ENCODE measurements at places on chromosomes 5 and 9. TPM values are rescaled to one million over a fixed set of nuclear protein-coding genes. Genes with fewer than 3 reads are reported as not detected.

GRCh38 chr5:96687812-96688453 lies 25.8 kb downstream of the CAST start:
- peaks cover 43% of the 10 kb centered on the region for H3K36me3 ChIP-seq
- no peak for DNase-seq
- H3K27me3 ChIP-seq: no peaks in the 10 kb centered on the region

DNA sequence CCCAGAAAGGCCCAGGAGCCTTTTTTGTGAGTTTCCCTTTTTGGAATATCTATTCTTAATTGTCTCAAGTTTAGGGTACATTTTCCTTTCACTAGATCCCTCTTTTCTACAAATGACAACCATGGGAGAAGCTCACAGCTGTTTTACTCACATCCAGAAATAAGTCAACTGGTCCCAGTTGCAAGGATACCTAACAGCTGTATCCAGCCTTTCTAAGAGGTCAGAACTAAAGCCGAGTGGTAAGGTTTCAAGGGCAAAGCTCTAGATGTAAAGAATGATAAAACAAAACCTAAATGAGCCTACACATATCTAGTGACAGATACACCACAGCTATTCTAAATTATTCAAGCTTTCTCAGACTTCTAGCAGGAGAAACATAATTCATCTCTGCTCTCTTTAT lies 4.4 kb downstream of the FGF10 start:
- peaks cover 28% of the 10 kb centered on the region for H3K27me3 ChIP-seq
- H3K27ac ChIP-seq: no peak overlapping the region
- no peaks in the 10 kb centered on the region for H3K36me3 ChIP-seq
- no peak for DNase-seq
- H3K4me3 ChIP-seq: no peak overlapping the region

DNA sequence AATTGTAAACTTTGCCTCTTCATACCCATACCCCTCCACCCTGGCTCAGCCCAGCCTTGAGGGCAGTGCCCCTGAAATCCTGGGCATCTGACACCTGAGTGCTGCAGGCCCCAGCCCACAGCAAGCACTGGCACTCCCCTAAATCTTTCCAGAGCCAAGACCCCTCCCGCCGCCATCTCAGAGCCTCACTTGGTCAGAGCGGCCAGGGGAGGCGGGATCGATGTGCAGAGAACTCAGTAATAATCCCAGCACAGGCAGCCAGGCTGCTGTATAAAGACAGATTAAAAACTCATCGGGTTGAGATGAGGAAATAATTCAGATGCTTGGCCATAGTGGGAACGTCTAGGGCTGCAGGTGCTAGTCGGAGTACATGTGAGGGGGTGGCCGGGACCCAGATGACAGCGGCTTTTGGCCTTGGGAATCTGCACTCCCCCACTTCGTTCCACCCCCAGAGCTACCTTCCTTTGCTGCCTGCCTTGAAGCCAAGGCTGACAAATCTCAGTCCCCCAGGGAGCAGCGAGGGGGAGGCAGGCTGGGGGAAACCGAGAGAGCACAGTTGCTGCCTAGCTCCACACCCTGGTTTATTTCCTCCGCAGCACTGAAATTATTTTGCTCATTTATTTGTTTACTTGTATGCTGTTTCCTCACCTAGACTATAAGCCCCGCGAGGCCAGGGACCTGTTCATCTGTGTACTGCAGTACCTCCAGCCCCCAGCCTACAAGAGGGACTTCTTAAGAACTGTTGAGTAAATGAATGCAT lies 19.5 kb upstream of the ARAP3 start:
- H3K27ac ChIP-seq: no peak overlapping the region
- H3K4me1 ChIP-seq: peaks cover 12% of the 10 kb centered on the region
- DNase-seq: no peak
- H3K27me3 ChIP-seq: peaks cover 74% of the 10 kb centered on the region
- H3K4me3 ChIP-seq: no peak overlapping the region
- no peaks in the 10 kb centered on the region for H3K36me3 ChIP-seq

- no peaks in the 10 kb centered on the region for H3K4me1 ChIP-seq
- DNase-seq: no peak
- H3K27ac ChIP-seq: no peak overlapping the region
- no peaks in the 10 kb centered on the region for H3K36me3 ChIP-seq
Observed at GRCh38 chr5:180007582-180007981, 64.0 kb downstream of the RNF130 start.

DNA sequence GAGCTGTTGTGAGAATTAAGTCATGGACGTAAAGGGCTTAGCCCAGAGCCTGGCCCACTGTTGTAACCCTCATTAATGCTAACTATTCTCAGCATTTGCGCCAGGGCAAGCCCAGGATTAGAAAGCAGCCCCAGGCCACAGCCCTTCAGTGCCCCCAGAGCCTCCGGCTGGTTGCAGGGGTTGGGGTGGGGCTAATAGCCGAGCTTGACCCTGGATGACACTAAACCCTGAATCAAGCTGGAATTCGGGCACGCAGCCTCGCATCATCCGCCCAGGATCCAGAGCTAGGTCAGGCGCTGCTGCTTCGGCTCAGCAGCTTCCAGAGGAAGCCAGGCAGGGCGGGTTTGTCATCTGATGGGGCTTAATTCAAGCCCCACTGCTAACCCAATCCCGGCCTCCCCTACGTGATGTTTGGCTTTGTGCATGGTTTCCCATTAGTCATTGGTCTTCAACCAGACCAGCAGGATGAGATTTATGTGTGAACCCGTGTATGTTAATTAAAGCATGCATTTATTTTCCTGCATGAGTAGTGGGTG lies 1.2 kb upstream of the MEGF9 start:
- H3K36me3 ChIP-seq: peaks cover 5% of the 10 kb centered on the region
- no peak overlapping the region for H3K27ac ChIP-seq
- no peak overlapping the region for H3K4me3 ChIP-seq
- DNase-seq: no peak

DNA sequence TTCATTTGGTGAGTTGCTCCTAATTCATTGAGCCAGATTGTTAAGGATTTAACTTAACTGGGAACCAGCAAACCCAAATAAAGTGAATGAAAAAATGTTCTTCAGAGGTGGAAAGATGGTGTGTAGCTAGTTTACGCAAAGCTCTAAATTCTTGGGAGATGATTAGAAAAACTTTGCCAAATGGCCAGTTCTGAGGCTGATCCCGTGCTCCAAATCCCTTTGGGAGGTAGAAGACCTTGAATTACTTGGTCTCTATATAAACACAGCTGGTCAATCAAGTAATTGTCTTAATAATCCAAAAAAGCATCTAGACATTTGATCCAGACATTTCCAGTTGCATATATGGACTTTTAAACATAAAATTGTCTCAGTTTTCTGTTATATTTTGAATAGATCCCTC lies 11.4 kb downstream of the ACTL7B start:
- no peaks in the 10 kb centered on the region for H3K36me3 ChIP-seq
- no peak overlapping the region for H3K4me3 ChIP-seq
- no peak overlapping the region for H3K27ac ChIP-seq
- no peaks in the 10 kb centered on the region for H3K27me3 ChIP-seq

DNA sequence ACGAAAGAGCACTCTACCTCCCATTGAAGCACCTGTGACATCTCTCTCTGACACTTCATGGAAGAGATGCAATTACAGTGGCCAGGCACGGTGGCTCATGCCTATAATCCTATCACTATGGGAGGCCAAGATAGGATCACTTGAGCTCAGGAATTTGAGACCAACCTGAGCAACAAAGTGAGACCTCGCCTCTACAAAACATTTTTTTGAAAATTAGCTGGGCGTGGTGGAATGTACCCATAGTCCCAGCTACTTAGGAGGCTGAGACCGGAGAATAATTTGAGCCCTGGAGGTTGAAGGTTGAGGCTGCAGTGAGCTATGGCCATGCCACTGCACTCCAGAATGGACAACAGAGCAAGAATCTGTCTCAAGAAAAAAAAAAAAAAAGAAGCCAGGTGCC lies 45.5 kb downstream of the GLDC start:
- H3K27ac ChIP-seq: no peak overlapping the region
- no peaks in the 10 kb centered on the region for H3K4me1 ChIP-seq
- H3K27me3 ChIP-seq: no peaks in the 10 kb centered on the region
- H3K4me3 ChIP-seq: no peak overlapping the region

DNA sequence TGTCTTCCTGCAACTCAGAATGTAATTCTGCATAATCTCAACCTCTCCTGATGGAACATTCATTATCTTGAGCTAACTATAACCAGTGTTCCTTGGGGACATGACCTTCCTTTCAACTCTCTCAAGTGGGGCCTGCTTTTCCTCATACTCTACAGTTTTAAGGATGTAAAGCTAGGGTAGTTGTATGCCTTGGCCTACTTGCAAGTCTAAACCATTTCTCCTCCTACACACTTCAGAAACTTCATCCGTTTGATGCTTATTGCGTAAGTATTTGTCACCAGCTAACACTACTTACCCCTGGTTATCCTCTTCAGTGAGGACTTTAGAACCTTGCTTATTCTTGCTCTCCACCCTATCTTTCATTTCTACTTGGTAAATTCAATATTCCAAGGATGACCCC lies 548.9 kb downstream of the HINT1 start:
- no peaks in the 10 kb centered on the region for H3K4me1 ChIP-seq
- H3K27me3 ChIP-seq: no peaks in the 10 kb centered on the region
- H3K27ac ChIP-seq: no peak overlapping the region
- no peak overlapping the region for H3K4me3 ChIP-seq

DNA sequence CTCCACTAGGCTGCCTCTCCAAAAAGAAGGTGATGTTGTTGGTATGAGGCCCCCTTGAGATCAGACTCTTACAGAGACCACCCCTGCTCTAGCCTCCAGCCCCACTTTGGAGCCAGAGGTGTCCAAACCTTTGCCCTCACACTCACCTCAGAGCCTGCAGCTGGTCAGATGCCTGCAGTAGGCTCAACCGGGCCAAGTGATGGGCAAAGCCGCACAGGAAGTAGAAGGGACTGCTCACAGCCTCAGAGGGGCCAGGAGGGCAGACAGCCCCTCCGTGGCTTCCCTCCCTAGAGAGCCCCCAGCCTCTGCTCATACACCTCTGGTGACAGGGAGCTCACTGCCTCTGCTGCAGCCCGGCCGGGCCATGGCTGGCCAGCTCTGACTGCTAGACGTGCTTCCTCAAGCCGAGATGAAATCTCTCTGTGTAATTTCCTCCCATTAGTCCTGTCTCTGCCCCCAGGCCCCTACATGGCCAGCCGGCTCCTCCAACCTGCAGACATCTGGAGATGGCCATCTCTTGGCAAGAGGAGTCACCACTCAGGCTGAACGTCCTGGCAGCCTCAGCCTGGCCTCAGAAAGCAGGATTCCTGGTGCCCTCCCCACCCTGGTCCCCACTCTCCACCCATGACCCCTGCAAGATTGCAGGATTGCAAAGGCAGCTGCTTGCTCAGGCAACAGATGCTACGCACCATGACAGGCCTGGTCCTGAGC lies 7.3 kb upstream of the TCF7 start:
- H3K27me3 ChIP-seq: no peaks in the 10 kb centered on the region
- no peak for DNase-seq
- H3K4me1 ChIP-seq: peaks cover 22% of the 10 kb centered on the region
- H3K4me3 ChIP-seq: no peak overlapping the region
- H3K36me3 ChIP-seq: no peaks in the 10 kb centered on the region
- H3K27ac ChIP-seq: no peak overlapping the region

DNA sequence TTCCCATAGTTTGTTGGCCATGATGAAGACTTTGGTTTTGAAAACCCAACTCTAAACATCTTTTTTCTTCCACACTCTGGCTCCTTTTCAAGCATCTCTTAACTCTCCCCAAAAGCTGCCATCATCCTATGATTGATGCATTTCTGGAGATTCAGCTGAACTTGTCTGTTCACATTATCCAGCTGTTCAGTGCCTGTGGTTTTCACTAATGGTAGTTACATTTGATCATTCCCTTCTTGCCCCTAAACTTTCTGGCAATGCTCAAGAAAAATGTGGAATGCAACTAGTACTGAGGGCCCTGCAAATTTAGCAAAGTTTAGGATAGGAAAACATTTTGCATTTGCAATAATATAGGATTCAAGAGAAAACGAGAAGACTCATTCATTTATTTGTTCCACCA lies 267.5 kb downstream of the ENC1 start:
- no peak overlapping the region for H3K27ac ChIP-seq
- H3K36me3 ChIP-seq: no peaks in the 10 kb centered on the region
- no peak overlapping the region for H3K4me3 ChIP-seq
- H3K27me3 ChIP-seq: no peaks in the 10 kb centered on the region
- no peak for DNase-seq

DNA sequence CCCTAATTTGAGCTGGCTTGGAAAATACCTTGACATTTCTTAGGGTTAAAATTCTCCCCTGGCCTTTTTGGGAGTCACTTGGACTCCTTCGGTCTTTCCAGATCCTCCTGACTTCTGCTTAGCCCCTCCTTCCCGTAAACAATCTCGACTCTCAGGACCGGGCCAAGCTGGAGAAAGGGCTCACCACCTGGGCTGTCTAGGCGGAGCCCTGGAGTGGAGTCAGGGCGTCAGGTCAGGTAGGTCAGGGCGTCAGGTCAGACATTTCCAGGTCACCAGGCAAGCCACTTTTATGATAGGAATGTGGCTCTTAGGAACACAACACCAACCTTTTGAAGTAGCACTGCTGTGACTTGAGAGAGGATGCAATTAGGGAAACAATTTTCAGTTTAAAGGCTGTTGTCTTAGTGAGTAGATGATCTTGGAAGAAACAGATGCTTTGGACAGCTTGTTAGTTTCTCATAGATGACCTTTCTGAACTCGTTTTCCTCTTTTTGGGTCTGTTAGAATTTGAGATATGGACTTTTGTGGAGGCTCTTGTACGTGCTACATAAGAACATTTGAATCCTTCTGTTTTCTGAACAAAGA lies 12.8 kb downstream of the OSTF1 start:
- H3K27me3 ChIP-seq: no peaks in the 10 kb centered on the region
- no peak overlapping the region for H3K27ac ChIP-seq
- DNase-seq: no peak
- peaks cover 11% of the 10 kb centered on the region for H3K4me1 ChIP-seq
- no peak overlapping the region for H3K4me3 ChIP-seq
- H3K36me3 ChIP-seq: no peaks in the 10 kb centered on the region

PCDHGC3 gene
- 45.5 TPM for total RNA-seq

NKD2 gene
- 0.37 TPM for total RNA-seq

CNTNAP3B gene
- total RNA-seq: 0.06 TPM

ANKRD31 gene
- total RNA-seq: not detected

CFAP77 gene
- total RNA-seq: not detected

STPG3 gene
- not detected for total RNA-seq

DMRT3 gene
- total RNA-seq: not detected

SOX30 gene
- total RNA-seq: 5.8 TPM
